HS-27A (cell line): ENCODE measurements at places on chromosomes 4 and X.

DNA sequence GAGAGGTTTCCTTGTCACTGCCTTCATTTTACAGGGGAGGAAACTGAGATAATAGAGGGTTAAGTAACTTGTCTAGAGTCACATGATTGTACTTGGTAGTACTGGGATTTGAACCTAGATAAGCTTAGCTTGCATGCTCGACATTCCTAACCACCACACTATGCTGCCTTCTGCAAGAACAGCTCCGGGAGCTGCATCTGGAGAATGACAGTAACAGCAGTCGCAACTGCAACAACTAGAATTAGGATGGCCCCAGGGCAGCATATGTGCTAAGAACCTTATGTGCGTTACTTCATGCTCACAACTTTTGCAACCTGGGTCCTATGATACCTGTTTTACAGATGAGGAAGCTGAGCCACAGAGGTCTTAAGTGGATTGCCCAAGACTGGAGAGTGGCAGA lies 89.5 kb upstream of the LCORL start:
- DNase-seq, result no peak

- DNase-seq, result no peak
Measured at GRCh38 chr4:39714166-39714565, 16.2 kb downstream of the UBE2K start.

GRCh38 chr4:127103681-127104115 lies 529.1 kb upstream of the INTU start:
- no peak for DNase-seq

DNA sequence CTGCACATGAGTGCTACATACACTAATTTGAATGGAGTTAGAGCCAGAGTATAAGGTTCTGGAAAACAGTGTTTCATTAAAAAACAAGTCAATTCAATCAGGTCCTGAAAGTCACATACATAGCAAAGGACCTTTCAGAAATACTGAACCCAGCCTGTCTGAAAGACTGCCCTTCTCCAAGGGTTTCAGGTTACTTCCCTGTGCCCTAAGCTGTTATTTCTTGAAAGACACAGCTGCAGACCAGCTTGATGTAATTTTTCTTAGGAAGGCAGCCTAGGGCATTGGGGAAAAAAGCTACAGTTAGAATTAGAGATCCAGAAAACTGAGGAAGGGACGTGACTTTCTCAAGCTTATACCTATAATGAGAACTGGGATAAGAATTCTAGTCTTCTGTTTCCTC lies 155.9 kb upstream of the MAOA start:
- DNase-seq, result no peak

- no peak for DNase-seq
Measured at GRCh38 chrX:133523081-133523487, 107.8 kb upstream of the GPC4 start.

DNA sequence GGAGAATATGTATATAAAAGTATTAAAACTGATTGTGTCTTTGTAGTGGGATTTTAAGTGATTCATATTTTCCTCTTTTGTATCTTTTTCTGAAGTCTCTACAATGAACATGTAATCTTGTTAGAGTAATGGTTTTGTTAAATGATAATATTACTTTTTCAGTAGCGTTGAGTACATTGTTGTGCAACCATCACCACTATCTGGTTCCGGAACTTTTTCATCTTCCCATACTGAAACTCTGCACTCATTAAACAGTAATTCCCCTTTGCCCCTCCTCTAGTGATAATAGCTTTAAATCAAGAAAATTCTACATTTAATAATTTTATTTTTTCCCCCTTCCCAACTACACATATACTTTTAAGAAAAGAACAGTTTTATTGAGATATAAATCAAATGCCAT lies 23.3 kb downstream of the SHROOM3 start:
- DNase-seq, result no peak

GRCh38 chrX:19361701-19362100 lies 18.0 kb downstream of the PDHA1 start:
- DNase-seq, result no peak

- DNase-seq, result no peak
Measured at GRCh38 chr4:56799161-56799759, 22.2 kb downstream of the SPINK2 start.

DNA sequence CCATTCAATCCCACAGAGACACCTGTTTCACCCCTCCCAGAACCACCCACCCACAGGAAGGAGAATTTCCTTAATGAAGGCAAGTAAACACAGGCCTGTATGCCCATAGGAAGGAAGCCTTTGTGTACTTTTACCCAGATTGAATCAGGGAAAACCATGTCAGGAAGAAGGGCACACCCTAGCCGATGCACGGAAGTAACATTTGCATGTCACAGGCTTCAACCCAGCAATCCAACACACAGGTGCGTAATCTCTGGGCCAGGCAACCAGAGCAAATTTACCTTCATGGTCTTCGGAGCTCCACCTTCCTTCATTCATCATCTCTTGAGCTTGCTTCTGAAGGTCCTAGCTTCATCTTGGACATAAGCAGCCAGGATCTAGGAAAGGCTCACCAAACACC lies 206.3 kb downstream of the SHROOM3 start:
- no peak for DNase-seq

GRCh38 chrX:77003530-77003929 lies 443.7 kb upstream of the FGF16 start:
- no peak for DNase-seq

GRCh38 chrX:37802028-37802427 lies 22.2 kb downstream of the CYBB start:
- no peak for DNase-seq

- no peak for DNase-seq
Measured at GRCh38 chr4:137693641-137694040, 161.3 kb upstream of the PCDH18 start.

DNA sequence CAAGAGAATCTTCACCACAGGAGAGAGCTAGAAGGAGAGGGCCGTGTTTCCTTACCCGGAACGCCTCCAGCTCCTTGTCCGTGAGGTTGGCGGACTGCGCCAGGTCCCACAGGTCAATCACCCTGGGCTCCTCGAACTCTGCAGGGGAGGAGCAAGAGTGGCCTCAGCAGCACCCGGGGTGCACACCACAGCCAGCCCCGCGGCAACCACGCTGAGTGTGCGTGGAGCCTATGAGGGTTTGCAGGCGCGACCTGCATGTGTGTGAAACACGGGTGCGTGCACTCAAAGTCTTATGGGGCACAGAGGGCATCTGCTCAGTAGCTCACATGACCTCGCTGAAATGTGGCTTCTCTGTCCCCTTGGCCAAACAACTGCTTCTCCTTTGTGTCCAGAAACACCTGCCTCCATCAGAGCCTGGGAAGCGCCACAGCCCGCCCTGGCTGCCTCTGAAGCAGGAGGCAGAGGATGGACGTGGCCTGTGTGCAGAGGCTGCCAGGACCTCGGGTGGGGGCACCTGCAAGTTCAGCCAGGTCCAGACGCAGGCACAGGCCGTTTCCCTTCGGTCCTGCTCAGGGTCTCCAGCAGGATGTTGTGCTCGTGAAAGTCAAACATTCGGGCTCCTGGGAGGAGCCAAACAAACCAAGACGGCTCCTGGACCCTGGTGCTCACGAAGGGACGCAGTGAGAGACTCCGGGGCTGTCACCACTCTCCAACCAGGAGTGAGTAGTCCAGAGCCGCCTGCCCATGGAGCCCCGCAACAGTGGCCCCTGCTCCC lies 16.0 kb downstream of the LRPAP1 start:
- DNase-seq, result no peak

GRCh38 chr4:124334119-124334518 lies 378.4 kb downstream of the ANKRD50 start:
- DNase-seq, result peak; percentile 22

GRCh38 chr4:10732235-10732913 lies 47.8 kb upstream of the CLNK start:
- no peak for DNase-seq

DNA sequence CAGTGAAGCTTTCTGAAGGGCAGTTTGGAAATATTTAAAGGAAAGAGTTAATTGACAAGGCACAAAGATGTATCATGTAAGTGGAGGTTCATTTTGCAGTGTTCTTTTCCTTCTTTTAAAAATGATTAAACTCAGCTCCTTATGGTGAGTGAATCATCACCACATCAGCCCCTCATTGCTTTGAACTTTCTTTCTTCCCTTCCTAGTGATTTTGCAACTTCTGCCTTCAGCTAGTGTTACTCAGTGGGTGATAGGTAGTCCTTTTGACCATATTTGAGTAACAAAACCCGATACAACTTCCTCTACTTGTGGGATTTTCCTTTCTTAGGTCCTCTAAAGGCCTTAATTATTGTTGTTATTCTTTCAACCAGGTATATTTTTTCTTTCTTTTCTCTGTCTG lies 8.2 kb downstream of the ZCCHC4 start:
- DNase-seq, result no peak

- DNase-seq, result no peak
Measured at GRCh38 chrX:72247206-72247942, 8.5 kb upstream of the ERCC6L start.

DNA sequence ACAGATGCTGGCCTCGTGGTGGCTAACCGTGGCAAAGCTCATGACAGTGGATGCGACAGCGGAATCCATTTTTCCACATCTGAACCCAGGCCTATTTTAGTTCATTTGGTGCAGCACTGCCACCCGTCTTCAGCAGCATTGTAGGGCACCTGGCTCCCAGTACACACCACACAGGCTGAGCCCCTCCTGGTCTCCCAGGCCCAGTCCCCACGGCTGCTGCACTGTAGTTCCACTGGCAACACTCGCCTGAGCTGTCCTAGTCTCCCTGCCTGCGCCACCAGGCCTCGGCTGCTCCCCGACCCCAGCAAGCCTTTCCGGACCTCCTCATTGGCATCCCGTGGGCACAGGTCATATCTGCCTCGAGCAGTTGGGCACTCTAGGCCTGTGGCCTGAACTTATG lies 76.2 kb downstream of the MTMR1 start:
- DNase-seq, result no peak

- DNase-seq, result no peak
Measured at GRCh38 chr4:105496899-105497298, 23.0 kb upstream of the PPA2 start.

- no peak for DNase-seq
Measured at GRCh38 chr4:48300004-48300403, 30.4 kb upstream of the TEC start.

GRCh38 chrX:136823175-136823574 lies 42.4 kb upstream of the ARHGEF6 start:
- no peak for DNase-seq

- no peak for DNase-seq
Measured at GRCh38 chrX:39251995-39252394, 450.7 kb downstream of the MID1IP1 start.

- no peak for DNase-seq
Measured at GRCh38 chrX:66009231-66009845, 30.5 kb downstream of the VSIG4 start.

DNA sequence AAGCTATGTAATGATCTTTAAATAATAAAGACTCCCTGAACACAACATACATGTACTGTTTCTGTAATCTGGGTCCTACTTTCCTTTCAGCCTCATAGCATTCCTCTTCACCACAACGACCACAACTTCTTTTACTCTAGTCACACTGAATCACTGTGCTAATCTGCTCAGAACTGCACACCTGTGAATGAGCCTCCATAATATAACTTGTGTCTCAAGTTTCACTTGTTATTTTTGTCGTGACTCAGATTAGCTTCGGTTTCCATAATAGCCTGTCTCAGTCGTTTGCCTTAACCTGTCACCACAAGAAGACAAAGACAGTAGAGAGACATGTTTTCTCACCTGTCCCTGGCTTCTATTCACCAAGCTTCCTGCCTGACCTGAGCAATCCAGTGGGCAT lies 61.8 kb downstream of the MAGED1 start:
- no peak for DNase-seq

- DNase-seq, result no peak
Measured at GRCh38 chrX:106726485-106727437, at the start of gene RNF128. RNF128 (plus strand) TSS chrX:106726701; CDS start chrX:106726914, 213 bp downstream.

DNA sequence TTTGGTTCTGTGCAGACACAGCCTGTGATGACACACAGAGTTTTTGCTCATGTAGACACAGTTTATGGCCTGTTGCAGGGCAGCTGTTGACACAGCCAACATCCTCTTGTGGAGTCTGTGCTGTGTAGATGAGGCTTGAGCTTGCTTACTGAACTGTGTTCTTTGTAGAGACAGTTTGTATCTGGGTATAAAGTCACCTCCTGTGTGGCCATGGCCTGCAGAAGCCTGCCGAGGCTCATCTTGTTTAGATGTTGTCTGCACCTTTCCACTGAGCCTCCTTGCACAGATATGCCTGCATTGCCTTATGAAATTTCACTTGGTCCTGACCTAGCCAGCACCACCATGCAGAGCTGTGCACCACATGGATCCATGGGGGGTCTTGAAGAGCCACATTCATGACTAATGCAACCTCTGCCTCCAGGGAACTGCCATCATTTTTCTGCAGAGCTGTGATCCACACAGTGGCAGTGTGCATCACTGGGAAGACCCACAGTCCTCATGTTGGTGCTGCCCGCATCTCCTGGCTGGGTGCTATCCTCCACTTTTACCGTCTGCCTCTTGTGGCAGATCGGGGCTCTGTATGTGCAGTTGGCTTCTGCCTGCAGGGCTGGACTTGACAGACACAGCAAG lies 198.0 kb upstream of the MAMLD1 start:
- DNase-seq, result no peak

GRCh38 chr4:161097821-161098220 lies 1066.0 kb downstream of the FSTL5 start:
- DNase-seq, result no peak

DNA sequence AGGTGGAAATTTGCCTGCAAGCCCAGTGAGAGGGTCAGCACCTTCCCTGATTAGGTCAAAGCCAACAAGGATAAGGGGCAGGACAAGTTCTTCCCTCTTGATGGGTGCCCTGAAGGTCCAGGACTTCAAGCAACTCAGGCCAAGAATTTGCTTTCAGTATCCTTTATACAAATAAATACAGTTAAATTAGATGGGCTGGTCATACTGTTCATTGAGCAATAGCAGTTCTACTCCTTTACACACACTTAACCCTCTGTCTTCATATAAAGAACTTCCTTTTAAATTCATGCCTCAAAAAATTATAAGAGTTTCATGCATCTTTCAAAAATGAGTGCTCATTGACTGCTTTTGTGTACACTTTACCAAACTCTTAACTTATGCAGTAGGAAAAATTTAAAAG lies 392.0 kb downstream of the SPRY1 start:
- DNase-seq, result no peak

DNA sequence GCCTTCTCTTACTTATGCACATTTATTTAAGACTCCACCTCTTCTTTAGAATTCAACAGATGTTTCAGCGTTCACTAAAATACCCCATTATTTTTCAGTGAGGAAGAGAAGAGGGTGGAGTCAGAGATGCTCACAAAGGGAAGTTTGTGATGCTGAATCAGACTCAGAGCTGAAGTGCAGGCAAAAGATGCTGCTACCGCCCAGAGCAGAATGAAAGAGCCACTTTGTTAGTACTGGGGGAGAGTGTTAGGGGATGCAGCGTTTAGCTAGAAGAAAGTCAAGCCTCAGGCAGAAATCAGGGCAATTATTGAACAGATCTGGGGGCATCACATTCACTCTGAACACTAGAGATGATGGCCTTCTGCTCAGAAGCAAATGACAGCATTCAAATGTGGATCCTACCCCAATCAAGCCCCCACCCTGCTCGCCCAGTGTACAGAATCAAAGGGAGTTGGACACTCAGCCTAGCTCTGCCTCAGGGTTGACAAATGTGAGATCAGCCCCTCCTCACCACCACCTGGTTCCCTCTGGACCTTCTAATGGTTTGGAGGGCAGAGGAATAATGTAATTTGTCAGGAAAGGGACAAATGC lies 138.3 kb downstream of the UNC5C start:
- no peak for DNase-seq
